ENCODE measurements at places on chromosomes 4 and X.

DNA sequence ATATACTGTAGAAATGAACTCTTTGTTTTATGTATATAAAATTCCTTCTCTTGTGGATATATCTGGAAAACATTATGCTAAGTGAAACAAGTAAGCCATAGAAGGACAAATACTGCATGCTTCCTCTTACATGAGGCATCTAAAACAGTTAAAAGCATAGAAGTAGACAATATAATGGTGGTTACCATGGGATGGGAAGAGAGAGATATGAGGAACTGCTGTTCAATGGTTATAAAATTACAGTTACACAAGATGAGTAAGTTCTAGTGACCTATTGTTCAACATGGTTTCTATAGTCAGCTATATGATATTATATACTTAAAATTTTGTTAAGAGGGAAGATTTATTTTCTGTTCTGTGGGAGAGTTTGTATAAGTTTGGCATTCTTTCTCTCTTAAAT, 43.4 kb downstream of the HTRA3 start:
- DNase-seq, result no peak

DNA sequence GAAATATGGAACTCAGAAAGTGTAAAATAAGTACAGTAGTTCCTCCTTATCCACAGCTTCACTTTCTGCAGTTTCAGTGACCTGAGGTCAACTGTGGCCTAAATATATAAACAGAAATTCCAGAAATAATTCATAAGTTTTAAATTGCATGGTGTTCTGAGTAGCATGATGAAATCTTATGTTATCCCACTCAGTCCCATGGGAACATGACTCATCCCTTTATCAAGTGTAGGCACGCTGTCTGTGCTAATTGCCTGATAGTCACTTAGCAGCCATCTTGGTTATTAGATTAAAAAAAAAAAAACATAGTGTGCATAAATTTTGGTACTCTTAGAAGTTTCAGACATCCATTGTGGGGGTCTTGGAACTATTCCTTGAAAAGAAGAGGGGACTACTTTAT, 983.4 kb upstream of the ADGRL3 start:
- no peak for DNase-seq

- DNase-seq, result no peak
Observed at GRCh38 chrX:137479386-137479785, 86.5 kb upstream of the ZIC3 start.

GRCh38 chr4:152247271-152247975, 288.5 kb downstream of the FBXW7 start:
- DNase-seq, result no peak

- no peak for DNase-seq
Observed at GRCh38 chr4:13207226-13207625, 276.9 kb downstream of the RAB28 start.

DNA sequence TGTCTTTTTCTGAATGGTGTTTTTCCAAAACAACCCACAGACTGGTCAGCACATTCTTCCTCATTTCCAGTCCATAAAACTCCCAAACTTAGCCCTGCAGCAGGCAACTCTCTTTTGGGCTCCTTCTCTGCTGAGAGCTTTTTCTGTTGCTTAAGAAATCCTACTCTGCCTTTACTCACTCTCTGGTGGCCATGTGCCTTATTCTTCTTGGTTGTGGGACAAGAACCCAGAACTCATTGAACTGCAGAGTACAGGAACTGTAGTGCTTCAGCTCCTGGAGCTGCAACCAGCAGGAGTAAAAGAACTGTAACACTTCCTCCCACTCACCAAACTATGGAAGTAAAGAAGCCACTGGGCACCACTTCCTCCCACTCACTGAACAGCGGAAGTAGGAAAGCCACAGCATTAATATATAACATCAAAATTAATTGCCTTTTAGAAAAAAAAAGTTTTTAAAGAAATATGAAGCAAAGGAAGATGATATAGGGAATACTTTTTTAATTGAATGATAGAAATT, 864.1 kb upstream of the PCDH10 start:
- no peak for DNase-seq

GRCh38 chr4:184590196-184590595, 59.1 kb downstream of the CASP3 start:
- no peak for DNase-seq

DNA sequence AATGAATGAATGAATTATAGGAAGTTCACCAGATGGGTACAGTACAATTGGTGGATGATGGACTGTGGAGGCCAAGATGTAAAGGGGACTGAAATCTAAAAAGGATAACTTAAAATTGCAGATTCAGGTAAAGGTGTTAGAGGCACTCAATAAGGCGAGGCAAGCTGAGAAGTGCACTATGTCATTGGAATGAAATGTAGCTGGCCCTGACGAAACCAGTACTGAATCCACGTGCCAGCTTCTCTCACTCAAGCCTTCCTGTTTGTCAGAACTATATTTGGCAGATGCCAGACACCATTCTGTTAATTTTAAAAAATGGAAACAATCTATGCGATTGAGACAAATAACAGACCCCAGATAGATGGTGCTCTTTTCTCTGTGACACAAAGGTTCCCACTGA, 1039.1 kb upstream of the TENM3 start:
- no peak for DNase-seq

DNA sequence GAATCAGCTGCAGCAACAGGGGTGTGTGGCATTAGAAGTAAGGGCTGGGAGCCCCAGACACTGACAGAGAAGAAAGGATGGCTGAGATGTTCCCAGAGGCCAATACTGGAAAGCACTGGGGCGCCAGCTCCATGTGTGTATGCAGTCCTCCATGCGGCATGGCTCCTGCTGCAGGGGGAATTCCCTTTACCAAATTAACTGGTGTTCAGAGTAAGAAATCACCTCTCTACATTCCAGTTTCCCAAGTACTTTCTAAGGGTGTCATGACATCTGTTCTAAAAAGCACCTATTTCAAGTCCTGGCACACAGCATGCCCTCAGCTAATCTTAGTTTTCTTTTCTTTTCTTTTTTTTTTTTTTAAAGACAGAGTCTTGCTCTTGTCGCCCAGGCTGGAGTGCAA, 98.0 kb downstream of the MAML3 start:
- no peak for DNase-seq

- no peak for DNase-seq
Observed at GRCh38 chrX:136585960-136586359, 53.9 kb downstream of the VGLL1 start.

DNA sequence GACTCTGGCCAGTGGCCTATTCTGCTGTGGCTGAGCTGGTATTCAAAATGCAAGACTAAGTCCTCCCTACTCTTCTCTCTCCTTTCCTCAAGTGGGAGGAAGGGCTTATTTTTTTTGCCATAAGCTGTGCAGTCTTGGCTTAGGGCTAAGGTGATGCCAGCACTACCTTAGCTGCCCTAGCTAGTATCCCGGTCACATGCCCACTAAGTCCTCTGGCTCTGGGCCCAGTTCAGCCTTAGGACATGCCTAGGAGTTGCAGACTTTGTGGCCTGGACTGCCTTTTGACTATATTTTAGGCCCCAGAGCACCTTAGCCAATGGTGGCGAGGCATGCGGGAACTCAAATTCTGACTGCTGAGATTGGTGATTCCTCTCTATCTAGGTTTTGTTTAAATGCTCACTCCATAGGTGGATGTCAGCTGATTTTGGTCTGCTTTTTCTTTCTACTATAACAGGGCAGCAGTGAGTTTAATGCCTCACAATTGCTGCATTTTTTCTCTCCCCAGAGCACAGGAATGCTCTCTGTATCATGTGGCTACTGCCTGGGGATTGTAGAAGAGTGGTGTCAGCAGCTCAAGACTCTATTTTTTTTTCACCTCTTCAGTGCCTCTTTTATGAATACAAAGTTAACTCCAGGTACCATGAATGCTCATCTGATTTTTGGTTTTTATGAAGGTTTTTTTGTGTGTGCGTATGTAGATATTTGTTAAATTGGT, 472.9 kb upstream of the GRID2 start:
- no peak for DNase-seq

GRCh38 chr4:13920901-13921300, 293.4 kb upstream of the BOD1L1 start:
- no peak for DNase-seq

DNA sequence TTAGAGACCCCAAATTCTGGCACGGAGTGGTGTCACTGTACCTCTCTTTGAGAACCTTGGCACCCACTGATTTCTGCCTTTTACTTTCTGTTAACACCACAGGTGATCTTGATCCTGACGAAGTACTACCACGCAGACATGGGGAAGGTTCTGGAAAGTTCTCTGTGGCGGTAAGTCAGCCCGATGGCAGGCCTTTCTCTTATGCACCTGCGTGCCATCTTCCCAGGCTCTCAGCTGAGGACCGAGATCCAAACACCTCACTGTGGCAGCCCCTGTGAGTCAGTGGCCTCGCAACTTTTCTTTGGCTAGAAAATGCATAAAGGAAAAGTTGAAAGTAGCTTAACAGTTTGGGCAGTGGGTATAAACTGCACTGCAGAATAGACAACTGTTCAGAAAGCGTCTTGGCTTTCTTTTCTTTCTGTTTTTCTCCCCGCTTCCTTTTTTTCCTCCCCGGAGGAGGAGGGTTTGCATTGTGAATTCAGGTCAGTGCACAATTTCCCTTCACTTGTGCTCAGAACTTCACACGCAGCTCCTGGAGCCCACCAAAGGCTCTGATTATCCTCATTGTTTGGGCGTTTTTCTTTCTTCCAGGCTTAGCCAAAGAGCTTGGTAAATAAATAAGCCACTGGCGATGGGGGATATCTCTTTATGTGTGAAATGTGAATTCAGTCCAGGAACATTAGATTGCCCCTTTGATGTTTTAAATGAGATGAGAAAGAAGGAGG, 38.4 kb downstream of the PSAPL1 start:
- DNase-seq, result no peak

DNA sequence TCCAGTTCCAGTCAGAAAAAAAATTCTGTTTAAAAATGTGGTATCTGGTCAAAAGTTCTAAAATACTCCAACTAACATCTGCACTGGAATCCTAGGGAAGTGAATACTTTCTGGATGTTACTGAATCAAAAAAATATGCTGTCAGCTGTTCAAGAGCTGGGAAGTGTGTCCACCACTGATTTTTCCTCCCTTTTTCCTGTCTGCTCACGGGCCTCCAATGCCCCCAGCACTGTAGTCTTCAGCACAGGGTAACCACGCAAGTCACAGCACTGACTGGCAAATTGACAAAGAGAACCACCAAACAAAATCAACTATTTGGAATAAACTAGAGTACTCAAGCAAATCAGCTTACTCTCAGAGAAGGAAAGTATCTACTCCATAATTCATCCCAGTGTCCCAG, 9.9 kb downstream of the VEGFC start:
- no peak for DNase-seq

- DNase-seq, result no peak
Observed at GRCh38 chrX:140149761-140150160, 184.4 kb upstream of the CXorf66 start.

DNA sequence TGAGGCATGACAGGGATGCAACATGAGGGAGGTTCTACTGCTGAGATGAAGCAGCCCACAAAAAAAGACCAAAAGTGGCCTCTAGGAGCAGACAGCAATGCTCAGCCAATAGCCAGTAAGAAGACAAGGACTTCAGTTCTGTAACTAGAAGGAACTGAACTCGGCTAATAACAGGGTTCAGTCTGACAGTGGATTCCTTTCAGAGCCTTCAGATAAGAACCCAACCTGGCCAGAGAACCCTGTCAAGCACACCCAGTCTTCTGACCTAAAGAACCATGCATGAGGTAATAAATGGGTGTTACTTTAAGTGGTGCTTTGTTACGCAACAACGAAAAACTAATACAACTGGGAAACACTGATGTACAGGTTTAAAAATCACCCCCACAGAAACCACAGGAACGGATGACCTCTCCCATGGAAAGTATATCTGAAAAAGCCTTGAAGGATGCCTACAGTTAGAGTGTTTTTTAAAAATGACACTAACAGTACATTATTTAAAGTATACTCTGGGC, 94.6 kb downstream of the PAPSS1 start:
- DNase-seq, result no peak

- no peak for DNase-seq
Observed at GRCh38 chr4:156558373-156559025, 413.1 kb downstream of the PDGFC start.

GRCh38 chrX:67780694-67781109, 236.9 kb downstream of the AR start:
- DNase-seq, result no peak

GRCh38 chr4:8370835-8371595, 69.5 kb downstream of the ACOX3 start:
- no peak for DNase-seq

DNA sequence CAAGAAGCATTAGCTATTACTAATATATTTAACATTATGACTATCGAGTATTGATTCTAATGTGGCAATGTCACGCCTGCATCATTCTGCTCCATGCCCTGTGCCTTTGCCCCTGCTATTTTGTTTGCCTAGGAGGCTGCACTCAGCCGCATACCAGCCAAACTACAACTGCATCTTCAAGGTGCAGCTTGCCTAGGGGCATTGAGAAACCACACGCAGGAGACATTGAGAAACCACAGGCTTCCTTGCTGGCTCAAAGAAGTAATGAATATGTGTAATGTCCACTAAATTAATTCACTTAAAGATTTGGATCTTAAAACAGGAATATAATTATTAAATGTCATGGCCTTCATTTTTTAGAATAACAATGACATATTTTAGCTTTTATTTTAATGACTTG, 683.6 kb upstream of the TENM3 start:
- no peak for DNase-seq

GRCh38 chr4:94519019-94519418, 67.3 kb downstream of the PDLIM5 start:
- DNase-seq, result no peak

DNA sequence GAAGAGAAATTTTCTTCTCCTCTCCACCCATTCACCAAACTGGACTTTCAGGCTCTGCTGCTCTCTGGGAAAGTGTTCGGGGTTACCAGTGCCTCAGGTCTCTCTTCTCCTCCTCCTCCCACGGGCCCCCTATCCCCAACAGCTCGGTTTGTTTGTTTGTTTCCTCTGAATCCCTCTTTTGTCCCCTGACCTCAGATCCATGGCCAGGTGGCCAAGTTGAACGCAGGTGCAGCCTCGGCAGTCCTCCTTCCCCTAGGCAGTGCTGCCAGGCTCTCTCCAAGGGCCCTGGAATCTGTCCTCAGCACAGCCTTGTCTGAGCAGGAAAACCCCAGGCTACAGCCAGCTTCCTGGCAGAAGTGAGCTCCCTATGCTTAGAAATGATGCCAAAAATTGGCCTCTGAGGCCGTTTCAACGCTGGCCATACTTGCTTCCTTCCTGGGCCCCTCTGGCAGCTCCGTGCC, 60.0 kb downstream of the FHDC1 start:
- DNase-seq, result no peak
